ENCODE measurements at places on chromosomes 7 and 10.

GRCh38 chr10:44981172-44982113 lies 2.8 kb upstream of the DEPP1 start:
- peak; percentile 93 for DNase-seq

DNA sequence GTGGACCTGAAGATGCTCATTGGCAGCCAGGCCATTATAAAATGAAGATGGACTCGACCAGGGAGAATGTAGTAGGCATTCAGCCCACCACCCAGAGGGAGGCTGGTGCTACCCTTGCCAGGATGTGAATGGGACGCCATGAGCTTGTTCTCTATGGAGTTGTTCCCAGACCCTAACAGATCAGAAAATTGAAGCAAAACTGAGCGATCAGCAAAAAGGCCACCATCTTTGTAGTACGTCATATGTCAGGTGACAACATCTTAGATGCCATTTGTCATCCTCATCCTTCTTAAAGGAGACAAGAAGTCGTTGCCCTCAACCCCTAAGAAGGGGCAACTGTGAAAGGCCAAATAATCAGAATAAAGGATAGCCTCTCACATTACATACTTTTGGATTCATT lies 61.7 kb downstream of the DOCK1 start:
- no peak for DNase-seq

- peak; percentile 85 for DNase-seq
Observed at GRCh38 chr10:23314835-23315239, 29.8 kb downstream of the C10orf67 start.

- peak; percentile 37 for DNase-seq
Observed at GRCh38 chr7:51129527-51130472, 186.8 kb downstream of the COBL start.

DNA sequence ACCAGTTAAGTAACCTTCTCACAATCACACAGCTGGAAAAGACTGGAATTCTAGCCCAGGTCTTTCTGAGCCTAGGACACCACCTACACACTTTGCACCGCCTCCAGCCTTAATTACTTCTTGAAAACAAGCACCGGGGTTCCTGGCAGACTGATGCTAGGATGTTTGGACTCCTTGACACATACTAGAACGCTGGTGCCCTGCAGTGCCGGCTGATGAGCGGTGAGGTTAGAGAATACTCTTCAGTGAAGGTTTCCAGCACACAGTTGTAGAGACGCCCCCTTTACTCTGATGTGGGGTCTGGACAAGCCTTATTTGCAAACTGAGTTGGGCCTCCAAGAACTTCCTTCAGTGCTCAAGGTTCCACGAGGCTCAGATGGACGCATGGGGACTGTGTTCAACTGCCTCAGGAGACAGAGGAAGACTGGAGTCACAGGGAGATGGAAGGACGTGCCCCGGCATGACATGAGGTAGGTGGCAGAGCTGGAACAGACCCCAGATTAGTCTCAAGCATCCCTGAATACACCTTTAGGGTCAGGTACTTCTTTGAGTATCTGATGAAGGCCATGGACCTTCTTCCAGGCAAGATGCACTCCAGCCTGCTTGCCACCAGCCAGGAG lies 89.6 kb downstream of the COBL start:
- no peak for DNase-seq

DNA sequence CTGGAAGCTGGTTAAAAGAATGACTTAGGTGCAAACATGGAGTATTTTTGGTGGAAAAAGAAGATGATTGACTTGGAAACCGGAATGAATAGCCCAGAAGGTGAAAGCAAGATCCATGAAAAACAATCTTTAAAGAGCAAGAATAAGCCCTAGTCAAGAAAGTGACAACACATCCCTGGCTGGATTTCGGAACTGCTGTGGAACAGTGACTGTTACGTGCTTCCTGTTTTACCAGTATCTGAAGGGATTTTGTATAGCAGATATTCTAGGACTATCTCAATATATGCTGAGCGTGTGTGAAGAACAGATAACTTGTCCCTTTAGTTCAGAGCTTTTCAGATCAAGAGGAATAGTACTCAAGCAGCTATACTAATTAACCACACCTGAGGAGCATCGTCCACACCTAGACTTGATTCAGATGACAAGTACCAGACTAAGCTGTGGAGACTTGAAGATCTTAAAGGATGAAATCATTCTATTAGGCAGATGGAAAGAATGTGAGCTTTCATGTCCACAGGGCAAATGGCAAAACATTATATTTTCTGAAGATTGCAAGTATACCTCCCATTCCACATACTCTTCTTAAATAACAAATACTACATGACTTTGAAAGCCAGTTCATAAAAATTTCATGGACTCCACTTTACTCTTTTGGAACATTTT lies 11.5 kb upstream of the TES start:
- DNase-seq: no peak

DNA sequence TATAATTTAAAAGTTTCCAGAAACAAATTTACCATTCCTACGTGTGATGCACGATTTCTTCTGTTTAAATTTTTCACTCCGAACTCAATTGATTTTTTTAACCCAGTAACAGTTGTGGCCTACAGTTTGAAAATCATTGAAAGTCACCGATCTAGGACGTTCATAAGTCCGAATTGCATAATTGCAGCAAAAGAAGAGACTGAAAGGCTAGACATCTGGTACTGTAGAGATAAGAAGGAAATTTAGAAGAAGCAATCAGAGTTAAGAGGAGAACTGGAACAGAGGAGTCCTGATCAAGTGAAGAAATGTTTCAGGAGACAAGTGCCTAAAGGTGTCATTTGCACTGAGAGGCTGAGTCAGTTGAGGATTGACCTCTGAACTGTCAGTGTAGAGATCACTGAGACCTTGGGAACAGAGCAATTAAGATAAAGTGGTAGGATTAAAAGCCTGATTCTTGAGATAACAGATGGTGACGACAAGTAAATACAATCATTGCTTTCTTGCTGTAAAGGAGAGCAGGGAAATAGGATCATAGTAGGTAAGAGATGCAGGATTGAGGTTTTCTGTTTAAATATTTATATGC lies 73.5 kb downstream of the ZFAND4 start:
- no peak for DNase-seq

DNA sequence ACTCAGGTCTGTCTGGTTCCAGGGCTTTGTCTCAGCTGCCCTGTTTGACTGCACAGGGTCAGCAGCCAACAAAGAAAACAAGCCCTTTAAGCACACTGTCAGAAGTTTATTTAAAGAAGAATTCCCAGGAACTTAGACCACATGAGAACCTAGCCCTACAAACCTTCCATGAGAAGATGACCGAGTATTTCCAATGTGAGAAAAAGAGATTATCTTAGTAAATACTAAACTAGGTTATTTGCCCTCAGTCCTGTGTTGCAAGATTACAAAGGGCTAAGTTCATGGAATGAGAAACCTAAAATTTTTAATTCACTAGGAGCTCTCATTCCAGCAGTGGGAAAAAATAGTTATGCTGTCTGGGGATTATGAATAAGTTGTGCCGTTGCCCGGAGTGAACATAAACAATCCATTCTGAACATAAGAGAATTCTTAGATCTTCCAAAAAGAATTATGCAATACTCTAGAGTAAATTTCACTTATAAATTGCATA lies 46.7 kb downstream of the NOC3L start:
- no peak for DNase-seq

- peak; percentile 87 for DNase-seq
Observed at GRCh38 chr7:156668130-156668741, 27.7 kb downstream of the RNF32 start.

GRCh38 chr7:112790586-112791003 lies 402 bp upstream of the TMEM168 start:
- DNase-seq: no peak

DNA sequence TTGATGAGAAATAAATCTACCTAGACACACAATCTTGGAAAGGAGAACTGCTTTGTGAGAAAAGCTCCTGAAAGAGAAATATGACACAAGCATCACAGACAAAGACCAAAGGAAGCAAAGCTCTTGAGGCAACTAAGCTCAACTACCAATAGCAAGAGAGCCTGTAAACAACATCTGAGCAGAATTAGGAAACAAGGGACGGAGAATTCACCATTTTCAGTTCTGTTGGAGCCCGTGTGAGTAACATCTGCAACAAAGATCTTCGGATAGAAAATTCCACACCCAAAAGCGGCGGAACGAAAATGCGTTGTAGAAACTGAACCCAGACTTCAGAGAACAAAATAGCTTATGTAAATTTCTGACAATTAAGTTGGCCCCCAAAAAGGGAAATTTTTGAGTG lies 909.9 kb upstream of the MBL2 start:
- no peak for DNase-seq

DNA sequence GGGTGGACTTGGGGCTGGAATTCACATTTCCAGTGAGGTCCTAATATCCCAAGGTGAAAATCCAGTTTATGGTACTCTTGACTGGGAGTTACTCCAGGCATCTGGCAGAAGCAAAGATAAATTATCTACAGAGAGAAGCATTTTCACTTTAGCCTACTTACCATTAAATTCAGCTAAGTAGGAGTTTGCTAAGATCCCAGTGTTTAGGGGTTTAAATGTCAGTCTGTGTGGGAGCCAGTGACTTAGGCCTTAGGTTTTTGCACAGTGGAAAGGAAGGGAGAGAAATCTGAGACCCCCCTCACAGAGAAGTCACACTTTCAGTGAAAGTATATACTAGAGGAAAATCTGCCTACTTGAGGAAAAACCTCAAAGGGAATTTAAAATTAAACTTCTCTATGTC lies 134.2 kb downstream of the IQUB start:
- DNase-seq: no peak

GRCh38 chr7:139603896-139604295 lies 80.4 kb downstream of the CLEC2L start:
- DNase-seq: no peak

DNA sequence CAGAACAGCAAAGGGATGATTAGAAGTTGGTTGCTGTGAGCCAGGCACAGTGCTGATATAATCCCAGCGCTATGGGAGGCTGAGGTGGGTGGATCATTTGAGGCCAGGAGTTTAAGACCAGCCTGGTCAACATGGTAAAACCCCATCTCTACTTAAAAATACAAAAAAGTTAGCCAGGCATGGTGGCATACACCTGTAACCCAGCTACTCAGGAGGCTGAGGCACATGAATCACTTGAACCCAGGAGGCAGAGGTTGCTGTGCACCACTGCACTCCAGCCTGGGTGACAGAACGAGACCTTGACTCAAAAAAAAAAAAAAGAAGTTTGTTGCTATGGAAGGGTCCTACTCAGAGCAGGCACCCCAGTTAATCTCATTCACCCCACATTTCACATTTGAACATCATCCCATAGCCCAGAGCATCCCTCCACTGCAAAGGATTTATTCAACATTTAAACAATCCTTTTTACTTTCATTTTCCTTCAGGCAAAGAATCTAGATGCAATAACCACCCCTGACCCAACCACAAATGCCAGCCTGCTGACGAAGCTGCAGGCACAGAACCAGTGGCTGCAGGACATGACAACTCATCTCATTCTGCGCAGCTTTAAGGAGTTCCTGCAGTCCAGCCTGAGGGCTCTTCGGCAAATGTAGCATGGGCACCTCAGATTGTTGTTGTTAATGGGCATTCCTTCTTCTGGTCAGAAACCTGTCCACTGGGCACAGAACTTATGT lies 4.1 kb downstream of the IL6 start:
- DNase-seq: peak; percentile 92

DNA sequence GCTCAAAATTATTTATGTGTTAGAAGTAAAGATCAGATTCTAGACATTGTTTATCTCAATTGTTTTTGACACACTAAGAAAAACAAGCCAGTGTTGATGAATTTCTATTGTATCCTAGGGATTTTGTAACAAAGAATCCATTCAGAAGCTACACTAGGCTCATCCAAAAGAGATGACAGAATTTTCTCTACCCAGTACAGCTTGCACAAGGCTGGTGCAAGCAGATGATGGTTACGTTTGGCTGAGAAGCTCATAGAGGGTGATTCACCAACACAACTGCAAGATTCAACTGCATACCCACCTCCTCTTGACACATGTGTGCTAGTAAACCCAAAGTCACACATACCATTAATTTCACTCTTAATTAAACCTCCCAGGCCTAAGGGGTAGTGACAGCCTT lies 20.8 kb downstream of the GRM3 start:
- DNase-seq: no peak

- no peak for DNase-seq
Observed at GRCh38 chr7:32314761-32315160, 175.4 kb downstream of the LSM5 start.

DNA sequence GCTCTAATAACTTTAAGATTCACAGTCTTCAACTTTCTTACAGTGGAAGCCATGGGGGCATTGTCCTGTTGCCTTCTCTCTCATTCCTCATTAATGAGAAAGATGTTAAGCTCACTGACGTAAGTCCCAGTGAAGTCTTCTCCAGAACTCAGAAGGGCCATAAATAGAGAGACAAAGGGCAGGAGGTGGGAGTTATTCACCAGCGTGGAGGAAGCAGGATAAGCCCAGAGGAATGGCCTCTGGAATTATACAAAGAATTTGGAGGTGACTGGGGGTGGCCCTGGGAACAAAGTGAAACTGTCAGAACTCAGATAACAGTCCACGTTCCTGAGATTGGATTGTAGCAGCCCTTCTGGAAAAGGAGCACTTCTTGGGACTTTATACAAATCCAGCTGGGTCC lies 52.4 kb downstream of the SORBS1 start:
- no peak for DNase-seq

GRCh38 chr10:124696446-124697392 lies 47.5 kb downstream of the FAM53B start:
- no peak for DNase-seq

GRCh38 chr7:80498481-80499349 lies 13.1 kb downstream of the GNAT3 start:
- peak; percentile 14 for DNase-seq

DNA sequence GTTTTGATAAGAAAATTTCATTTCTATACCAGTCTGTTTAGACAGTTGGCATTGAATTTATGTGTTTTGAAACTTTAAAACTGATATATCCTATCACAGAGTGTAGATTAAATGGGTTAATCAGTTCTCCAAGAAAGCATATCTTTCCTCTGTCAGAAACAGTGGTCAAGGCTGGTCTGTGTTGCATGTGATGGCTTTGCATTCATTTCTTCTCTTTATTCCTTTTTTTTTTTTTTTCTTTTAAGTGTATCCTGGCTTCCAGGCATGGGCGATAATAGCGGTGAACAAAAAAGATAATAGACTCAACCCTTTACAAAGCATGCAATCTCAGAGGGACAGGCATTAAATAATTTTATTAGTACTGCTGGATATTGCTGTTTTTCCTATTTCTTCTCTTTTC lies 136.6 kb downstream of the LRRC4 start:
- DNase-seq: no peak

DNA sequence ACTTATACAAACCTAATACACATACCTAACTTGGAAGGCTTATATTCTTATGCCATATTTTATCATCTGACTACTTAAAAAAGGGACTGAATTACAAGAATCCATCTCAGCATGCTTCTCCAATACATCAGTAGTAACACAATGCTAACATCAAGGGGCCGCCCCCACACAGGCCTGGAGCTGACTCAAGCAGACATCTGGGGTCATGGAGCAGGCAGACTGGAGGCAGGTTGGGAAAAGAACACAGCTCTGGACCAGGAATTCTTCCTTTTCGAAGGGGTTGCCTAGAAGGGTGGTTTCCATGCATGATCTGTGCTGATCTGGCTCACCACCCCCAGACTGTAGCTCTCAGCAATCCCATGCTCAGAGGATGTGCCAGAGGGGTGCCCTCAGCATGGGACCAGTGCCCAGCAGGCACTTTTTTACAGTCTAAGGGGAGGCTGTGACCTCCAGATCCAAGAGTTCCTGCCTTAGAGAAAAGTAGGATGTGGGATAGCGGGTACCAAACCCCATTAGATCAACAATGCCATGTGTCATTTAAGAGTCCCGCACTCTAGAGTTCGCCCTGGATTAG lies 26.1 kb upstream of the DUSP5 start:
- peak; percentile 50 for DNase-seq
